ENCODE measurements at places on chromosomes 16 and 17. TPM values are rescaled to one million over a fixed set of nuclear protein-coding genes. Genes with fewer than 3 reads are reported as not detected.

- DNase-seq: no peak
These were observed 2.1 kb downstream of the FMNL1 start for GRCh38 chr17:45223539-45224528.

DNA sequence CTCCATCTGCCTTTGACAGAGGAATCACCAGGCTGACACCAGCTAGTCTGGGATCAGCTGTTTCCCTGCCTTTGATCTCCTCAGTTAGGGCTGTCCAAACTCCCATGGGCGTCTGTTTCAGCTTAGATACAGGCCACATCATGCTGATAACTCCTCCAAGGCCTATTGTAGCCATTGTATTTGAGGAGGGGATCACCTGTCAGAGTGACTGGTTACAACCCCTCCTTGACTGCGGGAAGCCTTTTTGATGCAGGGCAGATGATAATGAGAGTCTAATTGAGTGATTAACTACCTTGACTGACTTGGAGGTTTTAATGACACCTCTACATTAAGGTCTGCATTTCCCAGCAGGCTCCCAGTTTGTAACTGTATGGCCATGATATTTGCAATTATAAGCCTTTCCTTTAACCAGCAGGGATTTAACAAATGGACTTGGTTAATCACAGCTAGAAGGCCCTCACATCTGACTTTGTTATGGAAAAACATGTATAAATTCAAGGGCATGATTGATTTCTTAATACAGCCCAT is 863.5 kb downstream of the KCNJ2 start:
- DNase-seq: peak; percentile 88

GRCh38 chr16:31350275-31351005 is 4.5 kb upstream of the ITGAX start:
- DNase-seq: no peak

CTRL gene
- 1.7 TPM for total RNA-seq

WNK4 gene
- 1.2 TPM for total RNA-seq

DNA sequence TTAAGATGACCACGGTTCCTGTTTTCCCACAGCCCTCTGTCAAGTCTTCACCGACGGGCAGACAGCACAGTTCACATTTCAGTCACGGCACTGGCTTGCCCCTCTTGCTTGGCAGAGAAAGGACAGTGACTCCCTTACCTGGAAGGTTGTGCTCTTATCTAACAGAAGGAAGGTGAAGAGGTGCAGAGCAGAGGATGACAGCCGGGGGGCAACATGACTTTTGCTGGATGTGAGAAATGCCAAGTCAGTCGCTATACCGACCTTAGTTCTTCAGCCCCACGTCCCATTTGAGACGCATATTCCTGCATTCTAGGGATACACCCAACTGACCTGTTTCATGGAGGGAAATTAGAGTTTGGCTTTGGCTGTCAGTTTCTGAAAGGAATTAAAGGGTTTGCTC is 492.3 kb downstream of the NPIPA7 start:
- peak; percentile 49 for DNase-seq

MEIOB gene
- total RNA-seq: 1.1 TPM

GRCh38 chr16:14240219-14240843 is 169.2 kb downstream of the MRTFB start:
- DNase-seq: no peak

KRTAP1-1 gene
- total RNA-seq: not detected

DNA sequence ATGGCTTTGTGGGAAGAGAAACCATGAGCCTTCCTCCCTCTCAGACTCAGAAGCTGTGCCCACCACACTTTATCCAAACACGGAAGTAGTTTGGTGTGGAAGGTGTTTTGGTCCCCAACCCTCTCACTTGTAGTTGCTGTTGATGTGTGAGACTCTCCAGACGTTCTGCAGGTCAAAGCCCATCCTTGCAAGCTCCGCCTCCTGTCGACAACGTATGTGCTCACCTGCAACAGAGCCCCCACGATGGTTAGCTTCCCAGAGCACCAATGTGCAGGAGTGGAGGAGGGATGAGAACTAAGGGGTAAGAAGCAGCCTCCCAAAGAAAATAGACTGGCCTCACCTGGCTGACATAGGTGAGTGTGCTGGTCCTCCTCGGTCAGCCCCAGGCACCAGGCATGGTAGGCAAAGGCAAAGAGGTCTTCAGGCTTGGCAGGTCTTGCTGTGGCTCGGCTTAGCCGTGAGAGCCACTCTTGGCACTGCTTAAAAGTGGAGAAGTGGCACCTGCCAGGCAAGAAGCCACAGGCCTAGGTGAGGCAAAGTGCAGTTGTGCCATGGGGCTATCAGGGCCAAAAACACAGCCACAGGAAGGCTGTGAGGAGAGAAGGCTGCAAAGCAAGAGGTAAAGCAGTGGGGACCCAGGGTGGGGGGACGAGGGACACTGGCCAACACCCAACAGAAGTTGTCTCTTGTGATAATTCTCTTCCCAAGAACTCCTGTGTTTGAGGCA is 5.9 kb downstream of the MTMR4 start:
- no peak for DNase-seq

TRAPPC2L gene
- total RNA-seq: 94.0 TPM

DNA sequence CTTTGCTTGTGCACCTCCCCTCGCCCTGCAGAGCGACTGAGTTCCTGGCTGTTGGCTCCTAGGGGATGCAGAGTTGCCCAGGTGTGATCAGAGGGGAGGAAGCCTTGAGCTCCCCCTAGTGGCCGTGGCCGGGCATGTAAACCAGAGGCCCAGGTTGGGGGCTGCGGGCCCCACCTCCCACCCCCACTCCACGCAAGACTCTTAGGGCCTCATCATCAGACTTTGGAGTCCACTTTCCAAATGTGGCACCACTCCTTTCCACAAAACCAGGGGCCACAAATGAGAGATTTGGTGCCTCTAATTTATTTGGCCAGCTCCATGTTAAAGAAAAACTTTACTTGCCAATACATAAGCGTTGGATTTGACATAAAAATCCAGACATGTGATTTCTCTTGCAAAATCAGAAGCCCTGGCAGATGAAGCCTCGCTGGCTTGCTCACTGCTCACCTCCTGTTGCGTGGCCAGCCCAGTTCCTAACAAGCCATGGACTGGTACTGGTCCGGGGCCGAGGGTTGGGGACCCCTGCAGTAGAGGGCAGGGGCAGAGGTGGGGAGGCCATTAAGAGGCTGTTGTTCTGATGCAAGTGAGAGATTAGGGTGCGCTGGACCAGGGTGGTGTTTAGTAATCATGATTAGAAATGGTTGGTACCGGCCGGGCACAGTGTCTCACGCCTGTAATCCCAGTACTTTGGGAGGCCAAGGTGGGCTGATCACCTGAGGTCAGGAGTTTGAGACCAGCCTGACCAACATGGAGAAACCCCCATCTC is 28.7 kb upstream of the GAS7 start:
- peak; percentile 46 for DNase-seq

FA2H gene
- total RNA-seq: 2.1 TPM

DNA sequence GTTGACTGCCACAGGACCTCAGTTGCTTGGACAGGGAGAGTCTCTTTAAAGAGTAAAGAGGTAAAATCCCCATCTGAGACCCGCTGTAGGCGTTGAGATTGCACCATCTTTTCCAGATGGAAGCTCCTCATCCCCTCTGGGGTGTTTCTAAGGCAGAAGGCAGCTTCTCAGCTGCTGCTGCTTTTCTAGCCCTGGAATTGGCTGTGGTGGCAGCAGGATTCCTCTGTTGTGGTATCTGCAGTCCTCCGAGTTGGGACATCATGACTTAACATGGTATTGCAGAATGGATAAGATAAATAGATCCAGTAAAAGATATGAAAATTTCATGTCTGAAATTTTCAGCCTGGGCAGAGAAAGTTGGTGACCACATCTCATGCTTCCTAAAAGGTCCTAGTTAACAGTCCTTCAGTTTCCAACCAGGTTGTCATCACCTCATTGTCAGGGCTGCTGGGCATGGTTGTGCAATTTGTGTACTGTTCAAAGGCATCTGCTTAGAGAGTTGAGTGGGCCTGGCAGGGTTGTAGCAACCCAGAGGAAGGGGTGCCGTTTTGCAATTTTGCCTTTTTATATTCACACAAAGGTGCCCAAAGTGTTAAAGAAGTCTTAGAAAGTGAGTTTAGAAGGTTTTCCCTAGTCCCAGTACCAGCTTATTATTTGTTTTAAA is 150.4 kb downstream of the SPECC1 start:
- no peak for DNase-seq

SOX15 gene
- total RNA-seq: 15.2 TPM

NPIPB2 gene
- total RNA-seq: 7.5 TPM

- no peak for DNase-seq
These were observed 379 bp downstream of the SNX29 start for GRCh38 chr16:11976850-11977375.

All from H1 (cell line).